ENCODE measurements at places on chromosomes 3 and 15. TPM values are rescaled to one million over a fixed set of nuclear protein-coding genes. Genes with fewer than 3 reads are reported as not detected.

Gene LDHAL6B
- not detected for total RNA-seq

Gene KCNMB2
- total RNA-seq, result 1.1 TPM

Gene VILL
- total RNA-seq, result 33.8 TPM

Gene CKMT1B
- 0.69 TPM for total RNA-seq

Gene C3orf85
- not detected for total RNA-seq

Gene TMEM207
- not detected for total RNA-seq

Data from upper lobe of left lung (tissue), 6 donors.